ENCODE measurements at places on chromosomes 4 and X.
A peak's percentile ranks its signal among the peaks of the same experiment; 100 is the strongest.

- no peaks in the 10 kb centered on the region for H3K27me3 ChIP-seq
- H3K4me3 ChIP-seq = no peak overlapping the region
- H3K27ac ChIP-seq = peak overlapping the region; percentile 82
- peak; percentile 85 for DNase-seq
Observed at GRCh38 chr4:145012841-145013240, 85.2 kb downstream of the ANAPC10 start.

- H3K4me1 ChIP-seq = no peaks in the 10 kb centered on the region
- no peak overlapping the region for H3K4me3 ChIP-seq
- H3K27ac ChIP-seq = no peak overlapping the region
- no peaks in the 10 kb centered on the region for H3K27me3 ChIP-seq
- H3K36me3 ChIP-seq = no peaks in the 10 kb centered on the region
Observed at GRCh38 chr4:118974758-118975157, 86.1 kb downstream of the SYNPO2 start.

DNA sequence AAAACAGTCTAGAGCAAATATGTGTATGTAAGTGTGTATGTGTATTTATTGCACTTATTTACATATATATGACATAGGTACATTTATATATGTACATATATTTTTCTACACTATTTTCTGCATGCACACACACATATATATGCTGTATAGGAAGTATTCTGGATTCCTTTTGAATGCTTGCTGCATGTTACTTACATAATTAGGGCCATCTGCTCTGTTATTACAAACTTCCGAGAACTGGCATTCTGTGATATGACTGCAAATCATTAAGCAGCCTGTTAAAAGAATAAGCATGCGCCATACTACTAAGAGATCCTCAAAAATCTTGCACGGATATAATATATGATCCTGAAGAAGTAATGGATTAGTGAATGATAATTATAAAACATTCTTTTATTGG is 1157.6 kb upstream of the TENM3 start:
- no peak overlapping the region for H3K4me3 ChIP-seq
- no peaks in the 10 kb centered on the region for H3K27me3 ChIP-seq
- H3K4me1 ChIP-seq = no peaks in the 10 kb centered on the region

GRCh38 chr4:168109527-168109926 is 17.2 kb downstream of the ANXA10 start:
- H3K4me1 ChIP-seq = no peaks in the 10 kb centered on the region
- no peak overlapping the region for H3K4me3 ChIP-seq
- no peak overlapping the region for H3K27ac ChIP-seq
- no peak for DNase-seq

- no peak overlapping the region for H3K4me3 ChIP-seq
- H3K27me3 ChIP-seq = no peaks in the 10 kb centered on the region
- no peaks in the 10 kb centered on the region for H3K4me1 ChIP-seq
- no peak overlapping the region for H3K27ac ChIP-seq
- peaks cover 6% of the 10 kb centered on the region for H3K36me3 ChIP-seq
Observed at GRCh38 chrX:139750390-139750789, 42.4 kb upstream of the MCF2 start.

GRCh38 chr4:48108309-48109073 is 25.6 kb downstream of the TXK start:
- no peaks in the 10 kb centered on the region for H3K36me3 ChIP-seq
- no peak overlapping the region for H3K27ac ChIP-seq
- H3K4me1 ChIP-seq = peaks cover 23% of the 10 kb centered on the region
- H3K4me3 ChIP-seq = no peak overlapping the region
- no peak for DNase-seq
- H3K27me3 ChIP-seq = no peaks in the 10 kb centered on the region

DNA sequence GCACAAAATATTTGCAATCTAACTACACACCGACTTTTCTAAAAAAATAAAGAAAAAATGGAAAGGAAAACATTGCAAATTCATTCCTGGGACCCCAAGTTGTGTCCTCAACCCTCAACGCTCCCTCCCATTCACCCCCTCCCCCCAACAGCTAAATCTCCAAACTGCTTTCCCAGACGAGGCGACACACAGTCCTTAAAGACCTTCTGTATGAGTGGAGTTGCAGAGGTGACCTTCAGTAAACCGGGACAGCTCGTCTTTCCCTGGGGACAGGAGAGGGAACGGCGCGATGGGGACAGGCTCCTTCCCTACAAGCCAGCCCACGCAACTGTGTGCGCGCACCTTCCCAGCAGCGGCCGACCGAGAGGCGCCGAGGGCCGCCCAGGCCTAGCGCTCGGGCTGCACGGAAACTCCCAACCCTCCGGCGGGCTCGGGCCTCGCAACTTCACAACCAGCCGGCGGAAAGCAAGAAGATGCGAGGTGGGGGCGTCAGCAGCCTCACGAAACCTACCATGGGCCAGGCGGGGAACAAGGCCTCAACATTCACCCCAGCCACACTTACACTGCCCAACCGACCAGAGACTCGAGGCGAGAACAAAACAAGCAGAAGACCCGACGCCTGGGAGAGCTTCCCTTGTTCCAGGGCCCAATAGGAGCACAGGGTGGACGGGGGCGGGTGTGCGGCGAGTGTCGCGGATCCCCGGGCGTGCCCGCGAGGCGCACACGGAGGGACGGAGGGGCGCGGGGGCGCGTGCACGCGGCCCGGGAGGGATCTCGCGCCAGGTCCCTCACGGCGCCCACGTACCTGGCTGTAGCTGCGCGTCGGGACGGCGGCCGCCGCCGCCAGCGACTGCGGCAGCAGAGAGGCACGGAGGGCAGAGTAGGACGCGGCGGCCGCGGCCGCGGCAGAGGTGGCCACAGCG is 763 bp downstream of the GRSF1 start:
- peaks cover 3% of the 10 kb centered on the region for H3K36me3 ChIP-seq
- H3K27me3 ChIP-seq = no peaks in the 10 kb centered on the region
- no peaks in the 10 kb centered on the region for H3K4me1 ChIP-seq

GRCh38 chr4:113907559-113907958 is 71.9 kb downstream of the ARSJ start:
- peaks cover 15% of the 10 kb centered on the region for H3K4me1 ChIP-seq
- H3K4me3 ChIP-seq = no peak overlapping the region
- DNase-seq = no peak
- no peak overlapping the region for H3K27ac ChIP-seq
- H3K36me3 ChIP-seq = no peaks in the 10 kb centered on the region

DNA sequence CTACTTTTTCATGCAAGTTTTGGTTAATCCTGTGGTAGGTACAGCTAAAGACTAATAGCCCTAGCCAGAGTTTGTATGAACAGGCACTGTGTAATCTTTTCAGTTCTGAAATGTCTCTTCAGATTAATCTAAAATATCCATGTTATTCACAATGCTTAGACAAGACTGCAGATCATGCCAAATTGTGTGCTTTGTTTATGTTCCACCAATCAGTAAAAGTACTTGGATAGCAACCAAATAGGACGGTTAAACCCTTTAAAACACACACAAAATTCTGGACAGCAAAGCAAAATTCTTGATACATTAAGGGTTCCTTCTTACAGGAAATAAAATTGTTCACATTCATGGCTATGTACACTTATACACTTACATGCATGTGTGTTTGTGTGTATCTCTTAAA is 139.1 kb downstream of the KLHL13 start:
- H3K4me1 ChIP-seq = peaks cover 9% of the 10 kb centered on the region
- H3K27ac ChIP-seq = no peak overlapping the region
- no peak for DNase-seq
- no peaks in the 10 kb centered on the region for H3K36me3 ChIP-seq

DNA sequence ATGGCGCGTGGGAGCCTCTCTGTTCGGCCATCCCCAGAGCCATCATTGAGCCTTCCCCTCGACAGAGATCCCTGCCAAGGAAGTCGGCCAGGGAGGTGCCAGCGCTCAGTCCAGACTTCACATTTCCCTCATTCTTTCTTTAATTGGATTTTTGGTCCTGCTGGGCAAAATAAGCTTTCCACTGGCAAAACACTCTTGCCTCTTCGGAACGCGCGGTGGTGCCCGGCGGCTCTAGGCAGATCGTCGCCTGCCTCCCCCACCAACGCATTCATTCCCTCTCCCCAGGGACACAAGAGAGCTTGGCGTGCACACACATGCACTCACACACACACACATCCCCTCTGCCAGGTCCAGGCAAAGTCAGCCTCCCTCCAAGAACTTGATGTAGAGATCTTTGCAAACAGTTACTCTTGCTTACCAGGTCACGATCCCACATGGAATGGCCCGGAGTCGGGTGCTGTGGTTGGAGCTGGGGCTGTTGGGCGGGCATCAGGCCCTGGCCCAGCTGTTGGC is 257.1 kb downstream of the BCOR start:
- H3K36me3 ChIP-seq = no peaks in the 10 kb centered on the region
- no peak overlapping the region for H3K4me3 ChIP-seq
- no peaks in the 10 kb centered on the region for H3K27me3 ChIP-seq
- no peak overlapping the region for H3K27ac ChIP-seq
- peaks cover 39% of the 10 kb centered on the region for H3K4me1 ChIP-seq
- peak; percentile 86 for DNase-seq

GRCh38 chr4:113555868-113556267 is 205.7 kb downstream of the CAMK2D start:
- peaks cover 5% of the 10 kb centered on the region for H3K4me1 ChIP-seq

DNA sequence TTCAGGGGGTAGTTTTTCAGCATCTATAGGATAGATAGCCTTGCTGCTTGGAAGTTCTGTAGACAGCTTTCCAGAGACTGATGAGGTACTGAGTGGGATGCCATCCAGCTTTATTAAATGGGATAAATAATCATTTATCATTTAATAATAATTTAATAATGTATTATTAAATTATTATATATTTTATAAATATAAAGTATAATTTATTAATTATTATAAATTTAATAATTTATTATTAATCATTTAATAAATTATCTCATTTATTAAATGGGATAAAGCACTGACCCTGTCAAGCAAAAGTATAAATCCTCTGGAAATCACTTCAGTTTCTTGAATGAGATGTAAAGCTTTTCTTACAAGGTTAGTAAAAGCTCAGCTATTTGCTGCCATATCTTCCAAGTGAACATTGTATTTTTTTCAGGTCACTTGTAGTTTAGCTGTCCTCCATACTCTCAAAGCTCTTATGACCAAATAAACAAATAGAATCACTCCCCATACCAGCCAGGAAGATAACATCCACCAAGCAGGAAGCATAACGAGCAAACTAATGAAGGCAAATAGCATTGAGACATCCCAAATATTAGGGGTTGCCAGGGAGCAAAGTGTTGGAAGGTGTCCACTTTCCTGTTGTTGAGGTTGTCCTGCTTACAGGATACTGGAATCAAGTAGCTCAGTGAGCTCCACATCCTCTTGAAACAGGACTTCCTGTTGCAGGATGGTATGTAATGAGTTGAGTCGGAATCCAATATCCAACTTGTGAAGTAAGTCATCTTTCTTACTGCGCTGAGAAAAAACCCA is 88.9 kb downstream of the ZNF674 start:
- peaks cover 3% of the 10 kb centered on the region for H3K36me3 ChIP-seq
- no peaks in the 10 kb centered on the region for H3K4me1 ChIP-seq
- H3K27ac ChIP-seq = no peak overlapping the region
- no peaks in the 10 kb centered on the region for H3K27me3 ChIP-seq

- H3K4me3 ChIP-seq = no peak overlapping the region
- H3K27me3 ChIP-seq = no peaks in the 10 kb centered on the region
- H3K36me3 ChIP-seq = no peaks in the 10 kb centered on the region
- H3K27ac ChIP-seq = no peak overlapping the region
- no peak for DNase-seq
Observed at GRCh38 chr4:66275411-66276038, 605.2 kb upstream of the EPHA5 start.
